GM19239 (cell line): ENCODE measurements at places on chromosomes 16 and 17.

DNA sequence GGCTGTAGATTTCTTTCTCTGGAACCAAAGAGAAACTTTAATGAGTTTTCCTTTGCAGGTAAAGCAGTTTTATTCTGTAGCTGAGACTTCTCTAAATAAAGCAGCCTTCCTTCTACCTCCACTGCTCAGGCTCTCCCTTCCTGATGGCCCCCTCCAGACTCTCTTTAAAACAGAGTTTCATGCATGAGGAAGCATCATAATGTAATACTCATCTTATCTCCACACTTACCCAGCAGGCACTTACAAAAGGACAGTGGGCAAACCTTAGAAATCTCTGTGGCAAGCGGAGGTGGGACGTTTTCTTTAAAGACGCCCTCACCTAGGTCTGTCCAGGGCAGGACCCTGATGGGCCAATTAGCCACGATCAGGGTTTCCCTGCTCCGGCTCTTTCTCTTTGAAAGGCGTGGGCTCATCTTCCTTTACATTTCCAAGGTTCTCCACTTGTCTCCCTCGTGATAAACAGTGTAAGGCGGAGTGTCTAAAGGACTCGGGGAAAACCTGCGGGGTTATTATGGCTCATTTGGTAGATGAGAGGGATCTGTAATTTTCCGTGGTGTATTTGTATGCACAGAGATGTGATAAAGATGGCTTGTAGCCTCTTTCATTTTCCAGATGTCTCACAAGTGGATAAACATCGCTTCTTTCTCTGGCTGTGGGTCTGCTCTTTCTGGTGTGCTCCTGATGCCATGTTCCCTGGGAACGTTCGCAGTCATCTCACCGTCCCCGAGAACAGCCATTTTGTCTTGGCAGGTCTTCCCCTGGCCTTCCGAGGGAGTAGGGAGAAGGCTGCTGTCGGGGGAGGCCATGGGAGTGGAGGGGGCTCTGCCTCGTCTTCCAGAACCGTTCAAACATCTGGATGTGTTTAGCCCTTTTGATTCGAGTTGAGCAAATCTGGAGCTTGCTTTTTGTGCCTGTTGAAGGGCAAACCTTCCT, 239.0 kb downstream of the CCDC182 start:
- DNase-seq, result no peak

GRCh38 chr17:900336-900934, 79.1 kb downstream of the NXN start:
- DNase-seq, result no peak

DNA sequence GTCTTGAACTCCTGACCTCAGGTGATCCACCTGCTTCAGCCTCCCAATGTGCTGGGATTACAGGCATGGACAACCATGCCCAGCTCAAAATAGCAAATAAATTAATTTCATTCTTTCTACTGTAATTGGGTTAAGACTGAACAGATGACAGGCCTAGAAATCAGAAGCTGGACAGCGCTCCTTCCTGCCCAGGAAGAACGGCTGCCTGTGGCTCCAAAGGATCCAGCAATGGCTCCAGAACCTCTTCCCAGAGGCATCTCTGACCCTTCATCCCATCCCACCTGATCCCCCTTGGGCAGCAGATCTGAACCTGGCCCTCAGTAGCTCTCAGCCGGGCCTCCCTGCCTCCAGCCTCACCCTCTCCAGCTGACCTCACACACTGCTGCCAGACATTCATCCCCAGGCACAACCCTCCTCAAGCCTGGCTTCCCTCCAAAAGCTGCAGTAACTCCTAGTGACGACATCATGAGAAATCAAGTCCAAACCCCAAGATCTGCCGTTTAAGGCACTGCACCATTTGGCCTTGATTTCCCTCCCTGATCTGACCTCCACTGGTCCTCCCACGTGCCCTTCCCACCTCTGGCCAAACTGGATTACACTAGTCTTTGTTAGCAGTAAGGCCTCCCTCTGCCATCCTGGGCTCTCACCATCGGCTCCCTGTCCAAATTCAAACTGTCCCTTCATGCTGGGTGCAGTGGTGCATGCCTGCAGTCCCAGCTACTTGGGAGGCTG, 3.1 kb upstream of the MIF4GD start:
- DNase-seq, result no peak

DNA sequence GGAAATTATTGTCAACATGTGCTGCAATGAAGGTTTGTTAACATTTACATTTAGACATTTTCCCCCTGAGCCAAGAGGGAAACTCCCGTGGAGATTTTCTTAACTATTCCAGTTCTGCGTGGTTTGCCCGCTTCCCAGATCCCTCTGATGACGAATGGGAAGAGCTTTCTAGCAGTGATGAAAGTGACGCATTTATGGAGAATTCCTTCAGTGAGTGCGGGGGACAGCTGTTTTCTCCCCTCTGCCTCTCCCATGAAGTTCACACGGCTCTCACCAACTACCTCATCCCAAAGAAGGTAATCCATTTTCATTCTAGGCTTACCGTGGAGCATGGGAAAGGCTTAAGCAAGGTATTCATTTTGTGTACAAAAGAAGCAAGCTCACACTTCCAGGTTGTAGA, 18.2 kb downstream of the HEATR3 start:
- no peak for DNase-seq

DNA sequence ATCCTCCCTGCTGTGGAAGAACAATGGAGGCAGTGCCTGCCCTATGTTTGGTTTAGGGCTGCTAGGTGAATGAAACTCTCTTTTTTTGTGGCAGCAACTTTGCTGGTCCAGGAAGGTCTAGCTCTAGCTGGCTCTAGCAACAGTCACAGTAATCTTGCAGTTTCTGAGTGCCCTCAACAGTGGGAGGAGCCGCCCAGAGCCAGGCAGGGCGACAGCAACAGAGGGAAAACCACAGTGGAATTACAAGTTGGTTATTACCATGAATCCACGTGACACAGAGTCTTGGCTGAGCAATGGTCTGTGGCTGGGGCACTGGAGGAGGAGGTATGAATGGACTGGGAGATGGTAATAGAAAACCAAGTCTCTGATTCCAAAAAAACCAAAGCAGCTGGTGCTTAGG, 10.3 kb downstream of the HSPB9 start:
- no peak for DNase-seq

- no peak for DNase-seq
These were observed 20.0 kb downstream of the TUBG1 start for GRCh38 chr17:42629411-42630009.
